ENCODE measurements at places on chromosomes 1 and 21.

DNA sequence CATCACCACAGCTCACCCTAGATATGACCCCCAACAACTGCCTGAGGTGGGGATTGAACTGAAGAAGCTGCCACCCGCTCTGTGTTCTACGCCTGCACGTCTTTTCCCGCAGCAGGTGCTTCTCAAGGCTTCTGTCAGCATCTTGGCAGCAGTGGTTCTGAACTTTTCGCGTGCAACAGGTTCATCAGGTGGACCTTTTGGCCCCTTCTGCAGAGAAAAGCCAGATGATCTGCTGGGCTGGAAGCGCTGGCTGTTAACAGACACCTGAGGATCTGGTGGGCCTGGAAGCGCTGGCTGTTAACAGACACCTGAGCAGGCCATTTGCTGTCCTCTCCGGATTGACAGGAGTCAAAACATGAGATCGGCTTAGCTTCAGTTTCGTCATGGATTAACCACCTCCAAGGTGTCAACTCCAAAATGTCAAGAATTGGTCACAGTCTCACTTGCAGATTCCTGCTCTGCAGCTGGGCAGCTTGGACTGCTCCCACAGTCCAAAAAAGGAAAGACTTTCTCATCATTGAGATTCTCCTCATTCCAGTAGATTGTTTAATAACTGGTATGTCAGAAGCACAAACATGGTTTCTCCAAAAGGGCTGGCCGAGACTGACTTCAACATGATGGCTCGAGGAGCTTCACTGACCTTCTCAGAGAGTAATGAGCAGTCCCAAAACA, 4.7 kb downstream of the C1orf174 start:
- DNase-seq = no peak

GRCh38 chr21:40334159-40334558, 466.9 kb downstream of the PCP4 start:
- DNase-seq = no peak

- DNase-seq = no peak
These were observed 28.1 kb upstream of the ZYG11A start for GRCh38 chr1:52814465-52814864.

DNA sequence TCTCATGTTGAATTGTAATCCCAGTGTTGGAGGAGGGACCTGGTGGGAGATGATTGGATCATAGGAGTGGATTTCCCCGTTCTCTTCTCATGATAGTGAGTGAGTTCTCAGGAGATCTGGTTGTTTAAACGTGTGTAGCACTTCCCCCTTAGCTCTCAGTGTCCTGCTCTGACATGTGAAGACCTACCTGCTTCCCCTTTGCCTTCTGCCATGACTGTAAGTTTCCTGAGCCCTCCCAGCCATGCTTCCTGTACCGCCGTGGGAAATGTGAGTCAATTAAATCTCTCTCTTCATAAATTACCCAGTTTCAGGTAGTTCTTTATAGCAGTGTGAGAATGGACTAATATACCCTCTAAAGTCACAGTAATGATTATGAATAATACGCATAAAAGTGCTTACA, 248.4 kb upstream of the LRRC7 start:
- DNase-seq = no peak

GRCh38 chr1:233327651-233328141, at the start of gene MAP3K21:
TSS of gene MAP3K21 (plus strand) at chr1:233327724. CDS start at chr1:233328029, 305 bp downstream.
- DNase-seq = no peak

GRCh38 chr21:44529011-44529421, 11.0 kb downstream of the KRTAP10-1 start:
- DNase-seq = no peak

DNA sequence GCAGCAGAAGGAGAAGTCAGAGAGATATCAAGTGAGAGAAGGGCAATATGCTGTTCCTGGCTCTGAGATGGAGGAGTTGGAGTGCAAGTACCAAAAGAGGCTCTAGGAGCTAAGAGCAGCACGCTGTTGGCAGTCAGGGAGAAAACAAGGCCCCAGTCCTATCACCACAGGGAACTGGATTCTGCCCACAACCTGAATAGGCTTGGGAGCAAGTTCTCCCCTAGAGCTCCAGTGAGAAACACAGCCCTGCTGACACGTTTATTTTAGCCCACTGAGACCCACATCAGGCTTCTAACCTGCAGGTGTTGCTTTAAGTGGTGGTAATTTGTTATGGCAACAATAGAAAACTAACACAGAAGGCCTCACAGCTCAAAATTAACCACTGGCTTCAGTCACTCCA, 31.8 kb upstream of the ZNF644 start:
- no peak for DNase-seq

- no peak for DNase-seq
These were observed 1.1 kb downstream of the LRRC8C start for GRCh38 chr1:89633800-89634625.

- DNase-seq = no peak
These were observed 8.9 kb downstream of the RBM15 start for GRCh38 chr1:110348050-110348449.

DNA sequence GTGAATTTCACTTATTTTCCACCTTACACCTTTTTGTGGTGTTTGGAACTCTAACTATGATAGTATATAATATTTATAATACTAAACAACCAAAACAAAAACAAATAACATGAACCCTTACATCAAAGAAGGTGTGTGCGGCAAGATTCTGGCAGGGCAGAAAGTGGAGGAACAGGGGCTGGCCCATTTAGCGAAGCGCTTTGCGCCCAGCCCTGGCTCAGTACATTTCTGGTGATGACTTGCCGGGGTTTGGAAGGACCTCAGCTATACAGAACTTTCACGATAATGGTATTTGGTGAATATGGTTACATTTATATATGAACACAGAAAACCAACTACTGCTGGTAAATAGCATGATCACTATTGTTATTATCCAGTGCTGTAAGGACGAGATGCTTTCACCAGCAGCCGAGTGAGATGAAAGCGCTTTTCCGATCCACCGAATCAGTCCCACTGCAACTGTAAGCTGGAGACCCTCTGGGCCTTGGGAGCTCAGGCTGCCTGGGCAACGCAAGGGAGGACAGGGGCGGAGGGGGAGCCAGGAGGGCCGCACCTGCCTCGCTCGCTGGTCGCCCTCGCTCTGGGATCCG, 63.9 kb downstream of the CD247 start:
- no peak for DNase-seq

DNA sequence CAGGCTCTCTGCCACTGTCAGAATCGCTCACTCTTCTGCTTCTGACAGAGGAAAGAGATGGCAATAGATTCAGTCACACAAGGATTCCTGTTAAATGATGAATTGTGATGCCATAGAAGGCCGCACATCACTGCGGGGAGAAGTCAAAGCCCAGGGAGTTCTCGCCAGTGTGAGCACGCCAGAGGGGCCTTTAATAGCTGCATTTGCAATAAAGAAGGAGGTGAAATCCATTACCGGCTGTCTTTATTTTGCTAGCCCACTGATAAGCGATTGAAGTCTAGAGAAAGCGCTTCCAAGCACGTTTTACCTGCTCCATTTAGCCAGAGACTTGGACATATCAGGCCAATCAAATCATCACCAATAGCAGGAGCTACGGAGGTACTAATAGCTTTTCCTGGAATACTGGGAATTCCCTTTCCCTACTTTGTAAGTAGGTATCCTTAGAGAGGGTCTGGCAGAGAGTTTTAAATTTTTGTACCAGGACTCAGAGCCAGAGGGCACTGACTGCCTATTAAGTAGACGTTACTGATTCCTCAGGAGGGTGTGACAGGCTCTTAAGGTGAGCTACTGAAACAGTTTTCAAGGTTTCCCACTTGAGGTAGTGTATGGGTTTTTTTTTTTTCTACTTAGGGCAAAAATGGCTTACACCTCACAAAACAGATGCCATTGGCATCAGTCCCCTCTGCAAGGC, 10.2 kb upstream of the TARBP1 start:
- no peak for DNase-seq

GRCh38 chr1:22886211-22886610, 86.5 kb downstream of the LACTBL1 start:
- no peak for DNase-seq

- DNase-seq = no peak
These were observed 51.1 kb downstream of the ODF2L start for GRCh38 chr1:86345042-86345441.

GRCh38 chr1:181767001-181767708, 283.8 kb downstream of the CACNA1E start:
- no peak for DNase-seq

GRCh38 chr1:55214212-55214933, 791 bp downstream of the USP24 start:
- no peak for DNase-seq

DNA sequence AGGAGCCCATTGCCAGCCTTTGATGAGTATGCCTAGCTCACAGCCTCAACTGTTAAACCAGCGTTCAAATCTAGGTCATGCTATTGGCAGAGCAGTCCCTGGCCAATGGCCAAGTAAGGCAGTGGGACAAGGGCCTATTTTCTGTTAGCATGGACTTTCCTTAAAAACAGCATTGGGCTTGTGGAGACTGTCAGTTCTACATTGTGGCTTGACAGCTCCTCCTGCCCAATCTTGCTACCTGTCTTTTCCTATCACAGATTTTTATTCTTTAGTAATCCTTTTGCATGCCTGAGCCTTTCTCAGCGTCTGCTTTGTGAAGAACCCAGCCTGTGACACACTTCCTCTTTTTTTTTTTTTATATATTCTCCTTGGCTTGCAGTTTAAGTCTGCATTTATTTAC, 56.4 kb downstream of the DIP2A start:
- no peak for DNase-seq

DNA sequence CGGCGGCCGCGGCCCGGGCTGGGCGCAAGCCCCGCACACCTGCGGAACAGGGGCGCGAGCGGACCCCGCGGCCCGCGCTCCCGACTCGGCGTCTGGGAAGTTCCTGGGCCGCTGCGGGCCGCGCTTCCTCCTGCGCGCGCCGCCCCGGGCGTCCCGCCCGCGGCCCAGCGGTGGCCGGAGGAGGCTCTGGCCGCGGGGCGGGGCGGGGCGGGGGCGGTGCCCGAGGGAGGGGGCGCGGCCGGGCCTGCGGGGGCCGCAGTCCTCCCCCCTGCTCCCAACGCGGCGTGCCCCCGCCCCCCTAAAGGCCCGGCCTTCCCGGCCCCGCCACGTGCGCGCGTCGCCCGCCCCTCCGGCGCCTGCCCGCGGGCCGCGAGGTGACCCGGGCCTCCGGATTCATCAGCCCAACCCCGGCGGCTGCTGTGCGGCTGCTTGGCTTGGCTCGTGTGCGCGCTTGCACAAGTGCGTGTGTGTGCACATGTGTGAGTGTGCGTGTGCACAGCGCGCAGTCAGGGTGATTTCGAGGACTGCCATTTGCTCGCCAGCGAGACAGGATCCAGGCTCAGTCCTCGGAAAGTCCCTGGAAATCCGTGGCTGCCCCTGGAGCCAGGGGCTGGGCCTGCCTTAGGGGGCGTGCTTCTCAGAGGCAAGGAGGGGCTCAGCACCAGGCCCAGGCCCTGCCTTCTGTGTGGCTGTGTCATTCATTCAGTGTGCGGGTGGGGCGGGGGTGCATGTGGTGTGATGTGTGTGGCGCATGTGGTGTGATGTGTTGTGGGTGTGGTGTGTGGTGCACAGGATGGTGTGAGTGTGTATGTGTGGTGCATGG, at the start of gene C2CD2:
Gene C2CD2, minus strand, starts transcription at position 188 of the 823 bp plus-strand sequence. CDS start 370 bp downstream, outside the sequence.
- peak; percentile 71 for DNase-seq

GRCh38 chr1:78153092-78153736, 107.4 kb downstream of the GIPC2 start:
- DNase-seq = no peak

DNA sequence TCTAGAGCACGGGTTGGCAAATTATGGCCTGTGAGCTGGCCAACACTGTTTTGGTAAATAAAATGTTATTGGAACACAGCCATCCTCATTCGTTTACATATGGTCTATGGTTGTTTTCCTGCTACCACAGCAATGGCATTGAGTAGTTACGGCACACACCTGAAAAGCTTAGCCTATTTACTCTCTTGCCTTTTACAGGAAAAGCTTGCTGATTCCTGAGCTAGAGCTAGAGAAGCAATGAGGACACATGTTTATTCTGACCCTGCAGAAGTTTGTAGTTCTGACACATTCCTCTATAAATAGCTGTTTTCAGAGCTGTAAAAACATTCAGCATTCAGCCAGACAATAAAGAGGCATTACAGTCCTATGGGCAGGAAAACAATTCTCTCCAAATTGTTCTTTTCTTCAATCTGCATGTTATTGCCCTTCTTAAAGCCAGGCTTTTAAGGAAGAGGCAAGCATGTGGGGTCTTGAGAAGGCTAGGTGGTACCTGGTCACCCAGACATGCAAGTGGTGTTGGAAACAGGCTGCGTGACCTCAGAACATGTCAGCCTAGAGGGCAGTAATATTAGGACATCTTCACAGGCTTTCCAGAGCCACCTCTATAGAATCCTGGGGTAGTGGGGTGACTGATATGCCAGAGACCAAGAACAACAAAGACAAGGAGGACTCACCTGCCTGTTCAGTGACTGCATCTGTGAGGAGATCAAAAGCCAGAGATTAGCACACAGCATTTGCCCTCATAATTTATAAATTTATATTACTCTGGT, 1.6 kb downstream of the FCRL2 start:
- DNase-seq = no peak

DNA sequence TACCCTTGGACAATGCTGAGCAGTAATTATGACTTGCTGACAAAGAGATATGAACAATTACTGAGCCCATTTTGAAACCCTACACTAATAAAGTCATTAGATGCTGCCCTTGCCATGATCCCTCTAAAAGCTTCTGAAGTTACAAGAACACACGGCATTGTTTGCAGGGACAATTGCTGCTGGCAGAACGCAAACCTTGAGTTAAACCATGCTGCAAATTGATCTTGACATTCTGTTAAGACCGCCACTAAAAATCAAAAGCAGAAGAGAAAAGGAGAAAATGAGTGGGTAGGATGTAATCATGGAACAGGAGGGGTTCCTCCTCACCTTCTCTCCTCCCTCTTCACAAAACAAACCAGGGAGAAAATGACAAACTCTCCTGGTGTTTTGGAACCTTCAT, 136.2 kb upstream of the DMRTA2 start:
- no peak for DNase-seq

DNA sequence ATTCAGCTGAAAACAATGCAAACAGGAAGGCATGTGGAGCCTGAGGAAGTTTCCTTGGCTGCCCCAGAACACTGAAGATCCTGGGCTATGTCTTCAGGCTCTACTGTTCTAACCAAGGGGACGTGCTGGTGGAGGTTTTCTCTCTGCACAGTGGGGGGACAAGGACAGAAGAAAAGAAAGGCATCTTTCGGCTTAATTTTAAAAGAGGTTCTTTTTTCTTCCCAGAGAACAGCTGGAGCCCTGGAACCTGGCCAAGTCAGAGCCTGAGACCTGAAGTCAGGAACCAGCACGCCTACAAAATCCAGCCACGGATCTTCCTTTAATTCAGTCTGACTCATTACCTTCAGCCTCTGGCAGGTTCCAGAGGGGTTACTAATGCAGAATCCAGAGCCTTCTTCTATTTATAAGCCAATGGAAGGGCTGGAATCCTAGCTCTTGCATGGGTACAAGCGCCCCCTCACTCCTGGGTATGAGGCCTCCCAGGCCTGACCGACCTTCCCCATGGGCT, 19.8 kb downstream of the CTNNBIP1 start:
- peak; percentile 21 for DNase-seq

GRCh38 chr1:55640708-55641473, 425.7 kb upstream of the USP24 start:
- DNase-seq = no peak

DNA sequence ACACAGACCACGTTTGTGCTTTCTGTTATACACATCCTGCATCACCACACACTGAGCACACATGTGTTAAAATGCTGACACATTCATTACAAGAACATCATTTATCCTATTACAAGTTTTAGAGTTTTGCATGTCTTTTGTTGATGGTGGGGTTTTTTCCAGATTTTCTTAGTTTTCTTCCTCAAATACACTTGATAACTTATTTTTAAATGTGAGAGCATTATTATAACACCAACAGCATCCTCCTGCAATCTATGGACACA, 67.3 kb downstream of the TGFBR3 start:
- DNase-seq = no peak

- peak; percentile 8 for DNase-seq
These were observed 242.8 kb downstream of the DISC1 start for GRCh38 chr1:231869364-231869763.
